ENCODE measurements at places on chromosomes 7 and 10.

DNA sequence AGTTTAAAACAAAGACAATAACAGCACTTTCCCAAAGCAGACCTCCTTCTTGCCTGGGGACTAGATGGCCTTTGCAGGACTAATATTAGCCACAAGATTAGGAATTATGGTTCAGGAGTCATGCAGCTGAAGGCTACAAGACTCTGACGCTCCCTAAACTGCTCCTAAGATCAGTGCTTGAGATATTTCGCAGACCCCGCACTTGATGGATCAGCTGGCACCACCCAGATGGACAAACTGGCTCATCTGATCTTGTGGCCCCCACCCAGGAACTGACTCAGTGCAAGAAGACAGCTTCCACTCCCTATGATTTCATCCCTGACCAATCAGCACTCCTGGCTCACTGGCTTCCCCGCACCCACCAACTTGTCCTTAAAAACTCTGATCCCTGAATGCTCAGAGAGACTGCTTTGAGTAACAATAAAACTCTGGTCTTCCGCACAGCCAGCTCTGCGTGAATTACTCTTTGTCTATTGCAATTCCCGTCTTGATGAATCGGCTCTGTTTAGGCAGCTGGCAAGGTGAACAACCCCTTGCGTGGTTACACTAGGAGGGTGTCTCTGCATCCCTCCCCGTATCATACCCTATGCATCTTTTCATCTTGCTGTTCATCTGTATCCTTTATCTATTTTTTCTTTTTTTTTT is 26.9 kb upstream of the NRBF2 start:
- DNase-seq, result no peak

DNA sequence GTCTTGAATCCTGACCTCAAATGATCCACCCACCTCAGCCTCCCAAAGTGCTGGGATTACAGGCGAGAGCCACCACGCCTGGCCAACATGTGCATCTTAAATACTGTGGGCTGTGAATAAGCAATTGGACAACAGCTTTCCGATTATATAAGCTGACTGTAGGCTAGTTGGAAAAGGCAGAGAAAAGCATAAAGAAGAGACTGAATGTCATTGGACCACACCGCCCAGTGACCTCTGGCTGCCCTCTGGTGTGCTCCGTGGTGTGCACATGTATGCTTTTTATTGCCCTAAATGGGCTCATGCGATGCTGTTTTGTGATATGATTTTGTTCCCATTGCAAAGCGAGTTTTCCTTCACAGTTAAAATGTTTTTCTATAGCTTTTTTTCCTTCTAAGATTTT is 15.4 kb upstream of the CSGALNACT2 start:
- no peak for DNase-seq

DNA sequence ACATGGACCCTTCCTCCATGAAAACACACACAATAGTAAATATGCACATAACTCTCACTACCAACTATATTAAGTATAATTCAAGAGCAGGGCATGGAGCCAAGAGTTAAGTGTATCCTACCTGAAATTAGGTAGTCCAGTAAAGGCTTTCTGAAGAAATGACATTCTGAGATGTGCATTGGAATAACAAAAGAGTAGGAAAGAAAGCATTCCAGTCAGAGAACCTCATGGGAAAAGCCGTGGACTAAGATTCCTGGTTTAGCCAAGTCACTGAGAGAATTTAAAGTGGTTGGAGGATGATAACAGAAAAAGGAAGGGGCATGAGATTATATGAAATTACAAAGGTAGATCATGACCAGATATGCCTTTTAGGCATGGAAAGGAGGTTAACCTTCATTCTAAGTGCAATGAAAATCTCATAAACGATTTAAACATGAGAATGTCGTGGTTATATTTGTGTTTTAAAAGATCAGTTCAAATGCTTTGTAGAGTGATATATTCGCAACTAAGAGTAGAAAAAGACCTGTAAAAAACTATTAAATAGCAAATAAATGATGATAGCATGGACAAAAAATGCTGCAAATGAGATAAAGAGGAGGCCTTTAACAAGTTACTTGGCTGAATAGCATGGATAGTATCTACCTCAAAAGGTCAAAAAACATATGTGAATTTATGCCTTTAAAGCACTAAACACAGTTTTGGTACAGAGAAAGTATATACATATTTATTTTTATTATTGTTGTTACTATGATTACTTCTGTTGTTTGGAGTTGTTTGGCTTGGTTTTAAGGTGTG is 767.4 kb upstream of the GHITM start:
- DNase-seq, result no peak

GRCh38 chr10:23439452-23439960 is 631 bp downstream of the OTUD1 start:
- DNase-seq, result no peak

DNA sequence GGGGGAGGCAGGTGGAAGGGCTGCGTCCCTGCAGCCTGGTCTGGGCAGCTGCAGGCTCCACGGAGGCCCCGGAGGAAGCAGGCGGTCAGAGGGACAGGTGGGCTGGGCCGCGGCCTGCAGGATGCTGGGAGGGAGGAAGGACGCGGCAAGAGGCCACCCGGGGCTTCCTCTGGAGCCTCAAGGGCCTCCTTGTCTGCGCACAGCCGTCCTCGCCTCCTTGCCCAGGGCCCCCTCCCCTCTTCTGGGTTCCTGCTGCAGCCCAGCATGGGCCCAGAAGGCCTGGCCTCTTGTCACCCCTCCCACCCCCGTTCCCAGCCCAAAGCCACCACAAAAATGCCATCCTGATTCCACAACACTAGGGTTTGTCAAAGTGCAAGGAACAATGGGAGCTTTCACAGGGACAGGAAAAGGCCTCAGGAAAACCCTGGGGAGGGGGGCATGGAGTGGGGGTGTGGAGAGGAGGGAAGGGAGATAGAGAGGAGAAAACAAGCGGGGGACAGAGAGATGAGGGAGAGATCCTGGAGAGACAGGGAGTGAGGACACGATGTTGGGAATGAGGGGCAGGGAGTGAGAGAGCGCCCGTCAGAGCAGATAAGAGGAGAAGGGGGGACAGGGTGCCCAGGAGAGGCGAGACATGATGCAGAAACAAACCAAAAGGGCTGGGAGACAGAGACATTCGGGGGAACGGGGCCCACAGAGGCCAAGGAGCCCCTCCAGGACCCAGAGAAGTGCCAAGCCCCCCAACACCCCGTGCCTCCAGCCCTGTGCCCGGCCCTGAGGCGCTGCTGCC is 41.8 kb downstream of the ZCCHC24 start:
- no peak for DNase-seq

GRCh38 chr10:73877533-73878160 is 3.3 kb upstream of the CAMK2G start:
- DNase-seq, result no peak

- peak; percentile 35 for DNase-seq
These were observed 851 bp upstream of the GOT1 start for GRCh38 chr10:99431190-99431760.
